ENCODE measurements at places on chromosomes 3 and 15.

DNA sequence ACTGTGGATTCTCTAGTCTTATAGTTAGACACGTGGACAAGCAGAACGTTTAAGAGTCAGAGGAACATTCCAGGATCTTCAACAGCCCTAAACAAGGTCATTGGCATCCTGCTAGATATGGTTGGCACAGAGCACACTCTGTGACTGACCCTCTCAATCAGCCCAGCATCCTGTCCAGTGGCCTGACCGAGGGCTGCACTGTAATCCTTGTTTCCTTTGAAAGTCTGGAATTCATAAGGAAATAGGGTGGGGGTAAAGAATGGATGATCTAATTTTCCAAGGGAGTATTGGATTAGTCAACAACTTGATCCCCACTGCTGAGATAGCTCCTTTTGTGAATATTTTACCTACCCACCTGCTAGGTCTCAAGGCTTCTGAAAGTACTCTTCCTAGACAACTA lies 94.5 kb upstream of the DLG1 start:
- DNase-seq, result no peak

DNA sequence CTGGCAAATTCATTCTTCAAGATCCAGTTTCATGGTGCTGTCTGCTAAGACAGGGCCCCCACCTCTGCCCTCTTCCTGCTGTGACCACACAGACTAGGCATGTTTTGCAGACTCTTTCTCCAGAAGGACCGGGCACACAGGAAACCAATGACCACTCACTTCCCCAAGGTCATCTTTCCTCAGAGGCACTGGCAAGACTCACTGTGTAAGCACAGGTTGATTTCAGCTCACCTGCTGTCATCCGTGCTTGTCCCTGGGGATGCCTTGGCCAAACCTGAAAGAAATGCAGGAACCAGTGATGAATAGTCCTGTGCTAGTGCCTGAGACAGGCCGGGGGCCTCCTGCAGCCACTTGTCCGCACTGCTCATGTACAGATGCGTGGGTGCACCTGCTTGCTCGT lies 33.5 kb downstream of the ALS2CL start:
- no peak for DNase-seq

- peak; percentile 48 for DNase-seq
Observed at GRCh38 chr3:133040696-133041523, 2.7 kb downstream of the TMEM108 start.

GRCh38 chr15:31338318-31338878 lies 11.8 kb downstream of the KLF13 start:
- no peak for DNase-seq

- DNase-seq, result no peak
Observed at GRCh38 chr3:43455233-43455632, 166.6 kb downstream of the ANO10 start.

GRCh38 chr3:94009608-94010007 lies 18.8 kb downstream of the STX19 start:
- no peak for DNase-seq

GRCh38 chr15:60660290-60661051 lies 181.5 kb upstream of the ICE2 start:
- DNase-seq, result no peak

GRCh38 chr15:93583968-93584367 lies 495.0 kb upstream of the RGMA start:
- DNase-seq, result no peak

DNA sequence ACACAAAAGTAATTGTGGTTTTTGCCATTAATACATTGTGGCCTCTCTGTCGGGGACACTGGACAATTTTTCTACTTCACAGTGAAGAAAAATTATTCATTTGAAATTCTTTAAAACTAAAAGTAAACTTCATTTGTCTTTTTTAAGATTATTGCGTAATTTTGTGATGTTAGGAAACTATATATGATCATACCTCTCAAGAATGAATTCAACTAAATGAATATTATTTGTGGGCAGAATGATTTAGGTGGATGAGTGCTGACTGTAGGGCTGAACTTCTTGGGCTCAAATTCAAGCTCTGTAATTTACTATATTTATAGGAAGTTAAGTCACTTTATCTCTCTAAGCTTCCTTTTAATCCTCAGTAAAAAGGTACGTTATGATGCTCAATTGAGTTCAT lies 441.2 kb downstream of the ROBO1 start:
- DNase-seq, result no peak

DNA sequence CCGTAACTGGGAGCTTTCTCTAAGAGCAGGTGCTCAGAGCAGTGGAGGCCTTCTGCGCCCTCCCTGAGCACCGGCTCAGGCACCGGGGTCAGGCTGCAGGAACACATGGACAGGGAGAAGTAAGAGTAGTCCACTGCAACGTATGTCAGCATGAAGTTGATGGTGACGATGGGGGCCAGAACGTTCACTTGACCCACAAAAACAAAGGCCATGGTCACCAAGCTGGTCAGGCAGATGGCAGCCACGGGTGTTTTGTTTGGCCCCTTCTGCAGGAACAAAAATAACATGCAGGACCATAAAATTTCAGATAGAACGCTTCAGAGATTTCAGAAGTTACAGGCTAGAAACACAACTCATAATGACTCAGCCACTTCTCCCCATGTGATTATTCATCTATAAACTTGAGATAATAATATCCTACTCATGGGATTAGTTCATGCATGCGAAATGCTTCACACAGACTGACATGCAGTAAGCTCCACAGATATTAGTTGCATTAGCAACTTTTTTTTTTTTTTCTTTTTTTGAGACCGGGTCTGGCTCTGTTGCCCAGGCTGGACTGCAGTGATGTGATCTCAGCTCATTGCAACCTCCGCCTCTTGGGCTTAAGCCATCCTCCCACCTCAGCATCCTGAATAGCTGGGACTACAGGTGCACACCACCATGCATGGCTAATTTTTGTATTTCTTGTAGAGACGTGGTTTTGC lies 52.2 kb upstream of the HEG1 start:
- no peak for DNase-seq

DNA sequence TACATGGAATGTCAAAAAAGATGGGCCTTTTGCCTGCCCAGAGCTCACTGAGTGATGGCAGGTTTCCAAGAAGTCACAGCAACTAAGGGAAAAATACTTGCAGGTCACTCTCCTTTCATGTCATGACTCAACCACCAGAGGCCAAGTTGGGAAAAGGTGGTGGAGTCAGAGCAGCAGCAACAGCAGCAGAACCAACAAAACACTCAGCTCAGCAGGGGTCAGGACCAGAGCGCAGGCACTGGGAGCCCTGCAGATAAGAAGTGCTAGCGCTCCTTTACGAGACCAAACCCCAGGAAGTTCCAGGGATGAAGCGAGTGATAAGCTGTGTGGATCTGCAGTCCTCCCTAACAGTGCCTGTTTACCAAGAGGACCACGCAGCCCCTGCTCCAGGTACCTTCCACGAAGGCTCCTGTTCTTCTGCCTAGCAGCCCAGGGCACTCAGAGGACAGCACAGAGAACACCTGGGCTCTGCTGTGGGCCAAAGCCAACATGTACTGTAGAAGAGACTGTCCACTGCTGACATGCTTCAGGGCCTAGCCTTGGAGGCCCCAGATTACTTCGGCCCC lies 26.0 kb downstream of the POC1A start:
- DNase-seq, result no peak

- no peak for DNase-seq
Observed at GRCh38 chr3:135792858-135793475, 172.6 kb upstream of the PPP2R3A start.

DNA sequence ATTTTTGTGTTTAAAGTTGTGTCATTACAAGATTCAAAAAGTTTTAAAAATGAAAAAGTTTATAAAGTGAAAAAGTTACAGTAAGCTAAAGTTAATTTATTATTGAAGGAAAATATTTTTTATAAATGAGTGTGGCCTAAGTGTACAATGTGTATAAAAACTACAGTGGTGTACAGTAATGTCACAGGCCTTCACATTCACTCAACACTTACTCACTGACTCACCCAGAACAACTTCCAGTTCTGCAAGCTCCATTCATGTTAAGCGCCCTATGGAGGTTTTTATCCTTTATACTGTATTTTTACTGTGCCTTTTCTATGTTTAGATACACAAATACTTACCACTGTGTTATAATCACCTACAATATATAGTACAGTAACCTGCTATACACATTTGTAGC lies 76.3 kb downstream of the DTWD1 start:
- no peak for DNase-seq

DNA sequence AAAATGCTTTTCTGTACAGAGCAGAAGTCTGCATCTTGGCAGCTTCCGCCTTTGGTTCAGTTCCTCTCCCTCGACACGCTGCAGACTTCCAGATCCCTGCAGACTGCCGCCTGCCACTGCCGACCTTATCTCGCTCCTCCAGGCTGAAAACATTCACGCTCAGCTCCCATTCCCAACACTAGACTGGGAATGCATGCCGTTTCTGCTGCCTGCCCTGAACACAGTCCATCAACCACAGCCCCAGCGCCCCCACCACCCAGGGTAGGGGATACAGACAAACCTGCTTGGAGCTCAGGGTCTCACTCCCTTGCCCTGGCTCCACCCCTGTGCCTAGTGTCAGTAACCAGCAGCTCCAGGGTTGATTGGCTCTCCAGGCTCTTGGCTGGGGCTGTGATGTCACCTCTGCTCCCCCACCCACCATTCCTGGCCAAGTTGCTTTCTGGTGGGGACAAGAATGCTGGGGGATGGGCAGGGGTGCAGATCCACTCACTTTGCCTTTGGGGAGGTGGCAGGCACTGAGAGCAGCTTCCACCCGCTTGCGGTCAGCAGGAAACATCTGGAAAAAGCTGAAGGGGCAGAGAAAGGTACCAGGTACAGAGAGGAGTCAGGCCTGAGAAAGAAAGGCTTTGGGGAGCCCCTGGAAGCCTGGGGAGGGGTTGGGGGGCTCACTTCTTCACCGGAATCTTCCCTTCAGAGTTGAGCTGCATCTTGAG lies 6.1 kb downstream of the PLCB2 start:
- DNase-seq, result no peak

- no peak for DNase-seq
Observed at GRCh38 chr15:71804226-71804625, 6.1 kb upstream of the NR2E3 start.

- DNase-seq, result no peak
Observed at GRCh38 chr3:197417441-197417840, 119.0 kb upstream of the DLG1 start.

DNA sequence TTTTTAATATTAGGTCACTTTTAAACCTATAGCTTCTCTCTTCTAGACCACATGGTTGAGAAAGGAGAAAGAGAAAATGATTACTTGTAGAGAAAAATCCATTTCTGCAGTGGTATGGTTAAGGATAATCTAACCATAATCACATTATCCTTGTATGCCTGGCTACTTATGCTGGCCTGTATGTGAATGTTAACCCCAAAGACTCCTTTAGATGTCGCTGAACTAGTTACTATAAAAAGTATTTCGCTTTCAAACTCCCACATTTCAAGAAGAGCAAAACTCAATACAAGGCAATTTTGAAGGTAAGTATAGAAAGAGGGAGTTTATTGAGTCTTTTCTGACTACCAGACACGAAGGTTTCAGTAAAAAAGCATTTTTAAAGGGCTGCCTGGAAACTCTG lies 2.2 kb downstream of the KCTD6 start:
- no peak for DNase-seq

DNA sequence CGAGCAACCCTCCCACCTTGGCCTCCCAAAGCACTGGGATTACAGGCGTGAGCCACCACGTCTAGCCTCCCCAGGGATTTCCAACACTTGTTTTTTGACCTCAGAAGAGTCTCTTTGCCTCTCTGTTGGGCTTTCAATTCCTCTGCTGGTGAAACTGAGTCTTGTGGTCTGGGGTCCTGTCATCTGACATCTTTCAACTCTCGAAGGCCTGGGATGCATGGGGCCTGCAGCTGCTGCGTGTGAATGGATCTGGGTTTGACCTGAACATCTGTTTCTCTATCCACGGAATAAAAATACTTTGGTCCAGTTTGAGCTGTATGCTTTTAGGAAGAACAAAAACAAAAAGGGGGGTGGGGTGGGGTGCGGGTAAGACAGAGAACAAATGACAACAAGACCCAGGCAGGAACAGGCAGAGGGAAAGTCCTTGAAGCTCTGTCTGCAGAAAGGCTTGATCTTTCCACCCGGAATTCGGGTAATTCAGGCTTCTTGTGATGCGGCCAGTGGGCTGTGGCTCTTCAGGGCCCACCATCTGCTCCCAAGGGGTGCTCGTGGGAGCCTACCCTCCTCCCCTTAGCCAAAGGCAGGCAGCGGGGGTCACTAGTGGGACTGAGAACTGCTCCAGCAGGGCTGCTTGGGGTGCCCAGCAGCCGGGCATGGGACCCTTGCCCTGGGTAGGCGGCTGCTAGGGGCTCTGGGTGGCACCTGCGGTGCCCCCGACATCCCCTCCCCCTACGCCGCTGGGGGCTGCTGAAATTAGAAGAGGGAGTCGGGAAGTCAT lies 71.5 kb downstream of the SLC12A8 start:
- no peak for DNase-seq

DNA sequence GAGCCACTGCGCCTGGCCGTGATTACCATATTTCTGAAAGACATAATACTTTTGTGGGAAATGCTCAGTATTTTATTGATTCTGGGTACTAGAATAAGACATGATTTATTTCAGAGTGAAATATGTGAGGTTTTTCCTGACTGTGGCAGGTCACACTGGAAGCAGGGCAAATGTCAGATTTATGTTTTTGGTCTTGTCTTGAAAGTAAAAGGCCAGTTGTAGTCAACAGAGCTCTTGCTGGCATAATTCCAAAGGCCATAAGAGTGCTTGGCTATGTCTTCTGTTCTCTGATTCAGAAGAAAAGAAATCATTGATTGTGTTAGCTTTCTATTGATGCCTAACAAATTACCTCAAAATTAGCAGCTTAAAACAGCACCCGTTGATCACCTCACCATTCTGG lies 176.4 kb downstream of the TJP1 start:
- no peak for DNase-seq

GRCh38 chr3:59980576-59980975 lies 930.8 kb upstream of the CFAP20DC start:
- DNase-seq, result no peak

DNA sequence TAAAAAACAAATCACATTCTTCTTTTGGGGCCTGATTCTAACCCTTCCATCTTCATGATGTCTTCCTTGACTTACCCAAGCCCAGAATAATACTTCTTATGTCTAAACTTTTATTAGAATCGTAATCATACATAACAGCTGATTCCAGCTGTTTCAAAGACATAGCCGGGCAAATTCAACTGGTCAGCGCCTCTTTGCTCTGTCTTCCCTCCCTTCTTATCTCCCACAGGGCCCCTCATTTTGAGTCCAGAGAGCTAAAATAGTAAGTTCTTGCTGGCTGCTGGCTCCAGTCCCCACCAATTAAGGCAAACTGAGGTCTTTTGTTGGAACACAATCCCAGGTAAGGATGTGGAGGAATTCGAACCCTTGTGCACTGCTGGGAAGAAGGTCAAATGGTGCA lies 108.6 kb downstream of the ADCY5 start:
- DNase-seq, result no peak

- no peak for DNase-seq
Observed at GRCh38 chr3:66822186-66823008, 175.7 kb upstream of the KBTBD8 start.

- DNase-seq, result no peak
Observed at GRCh38 chr3:64167868-64168267, 57.4 kb downstream of the PRICKLE2 start.

DNA sequence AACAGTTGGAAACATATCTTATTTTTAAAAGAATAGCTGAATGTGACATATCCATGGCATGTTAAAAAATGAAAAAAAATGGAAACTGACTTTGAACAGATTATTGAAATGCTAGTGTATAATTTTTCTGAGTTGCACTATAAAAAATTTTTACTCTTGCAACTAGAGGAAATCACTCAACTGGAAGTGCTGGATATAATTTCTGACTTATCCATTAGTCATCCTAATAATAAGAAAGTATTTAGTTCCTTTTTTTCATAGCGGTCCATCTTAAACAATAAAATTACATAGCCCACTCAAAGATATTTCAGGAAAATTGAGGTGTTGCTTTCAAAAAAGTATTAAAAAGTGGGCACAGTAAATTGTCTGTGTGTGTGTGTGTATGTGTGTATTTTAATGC lies 80.7 kb downstream of the MBNL1 start:
- no peak for DNase-seq
